Suprapubic skin (tissue), 4 donors: ENCODE measurements at places on chromosomes 13 and 19. TPM values are rescaled to one million over a fixed set of nuclear protein-coding genes. Genes with fewer than 3 reads are reported as not detected.

GRCh38 chr19:1038978-1039645, 795 bp upstream of the ABCA7 start:
- no peak for DNase-seq

DNA sequence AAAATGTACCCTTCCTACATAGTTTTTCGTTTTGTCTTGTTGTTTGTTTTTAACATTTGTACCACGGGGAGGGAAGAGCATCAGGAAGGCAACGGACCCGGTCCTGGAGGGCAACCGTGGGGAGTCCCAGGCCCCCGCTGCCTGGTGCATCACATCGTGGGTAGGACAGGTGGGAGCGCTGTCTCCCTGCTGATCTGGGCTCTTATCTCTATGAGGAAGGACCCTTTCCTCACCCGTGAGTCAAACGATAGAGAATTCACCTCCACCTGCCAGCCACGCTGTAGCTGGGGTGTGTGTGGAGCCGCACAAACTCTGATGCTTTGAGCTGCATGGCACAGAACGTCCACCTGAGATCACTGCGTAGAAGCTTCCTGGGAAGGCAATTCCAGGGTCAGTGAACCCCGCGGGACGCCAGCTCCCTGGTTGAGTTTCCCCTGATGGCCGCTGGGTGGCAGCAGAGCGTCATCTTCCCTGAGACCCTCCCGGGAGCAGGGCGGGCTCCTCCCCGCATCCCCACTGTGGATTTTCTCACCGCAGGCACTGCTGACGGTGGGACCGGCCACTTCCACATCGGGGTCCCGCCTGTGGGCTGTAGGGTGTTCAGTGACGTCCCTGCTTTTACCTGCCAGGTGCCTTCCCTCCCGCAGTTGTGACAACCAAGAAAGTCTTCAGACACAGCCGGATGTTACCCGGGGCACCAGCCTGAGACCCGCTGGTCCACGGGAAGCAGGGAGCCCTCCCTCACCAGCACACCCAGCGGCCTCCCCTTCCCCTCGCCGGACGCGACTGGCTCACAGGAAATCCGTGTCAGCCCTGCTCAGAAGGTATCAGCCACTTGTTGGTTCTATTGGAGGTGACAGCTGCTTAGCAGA, 54.7 kb downstream of the ZNF787 start:
- DNase-seq = no peak

The CYP2S1 gene
- 2.0 TPM for total RNA-seq

The CGB3 gene
- total RNA-seq = not detected

The CRTC1 gene
- 4.3 TPM for total RNA-seq

DNA sequence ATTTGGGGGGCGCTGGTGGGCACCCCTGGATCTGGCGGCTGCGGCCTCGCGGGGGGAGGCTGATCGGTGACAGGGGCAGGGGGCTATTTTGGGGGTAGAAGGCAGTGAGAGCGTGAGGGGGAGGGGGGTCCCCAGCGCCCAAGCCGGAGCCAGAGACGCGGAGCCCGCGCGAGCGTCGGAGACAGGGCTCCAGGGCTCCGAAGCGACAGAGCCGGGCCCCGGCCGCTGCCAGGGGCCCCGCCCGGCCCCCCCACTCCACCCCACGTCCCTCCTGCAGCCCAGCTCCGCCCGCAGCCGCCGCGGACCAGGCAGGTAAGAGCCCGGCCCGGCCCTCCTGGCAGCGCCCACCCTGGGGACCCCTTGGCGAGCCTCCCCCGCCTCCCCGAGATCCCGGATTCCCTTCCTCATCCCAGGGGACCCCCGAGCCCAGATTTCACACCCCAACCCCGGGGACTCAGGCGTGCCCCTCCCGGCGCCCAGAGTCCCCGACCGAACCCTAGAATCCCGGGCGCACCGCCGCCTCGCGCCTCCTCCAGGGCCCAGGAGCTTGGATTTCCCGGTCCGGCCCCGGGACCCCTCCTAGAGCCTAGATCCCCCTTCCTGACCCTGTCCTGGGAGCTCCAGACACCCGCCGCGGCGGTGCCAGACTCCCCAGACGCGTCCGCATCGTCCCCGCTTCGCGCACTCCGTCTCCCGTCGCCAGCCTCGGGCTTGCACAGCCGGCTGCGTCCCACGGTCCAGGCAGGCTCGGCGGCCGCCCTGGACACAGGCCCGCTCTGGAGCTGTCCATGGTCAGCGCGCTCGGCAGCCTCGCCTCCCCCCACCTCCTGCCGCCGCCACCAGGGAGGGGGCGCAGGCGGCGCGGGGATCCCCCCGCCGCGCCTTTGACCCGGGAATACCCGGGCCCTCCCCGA, at the start of gene PPFIA3:
PPFIA3 (plus strand) TSS at position 134 of the 914 bp plus-strand sequence. CDS start 8,330 bp downstream, outside the sequence.
- no peak for DNase-seq

The KIR2DL1 gene
- not detected for total RNA-seq
